ENCODE measurements at places on chromosomes 12 and 14. TPM values are rescaled to one million over a fixed set of nuclear protein-coding genes. Genes with fewer than 3 reads are reported as not detected.

GRCh38 chr12:1918081-1918883 lies at the start of gene CACNA2D4:
Gene CACNA2D4 (minus strand): TSS chr12:1918652. CDS start chr12:1918473, 179 bp downstream.
- peaks cover 7% of the 10 kb centered on the region for H3K27me3 ChIP-seq
- H3K36me3 ChIP-seq: no peaks in the 10 kb centered on the region
- H3K4me3 ChIP-seq: peak within 1 kb of the TSS; percentile 28
- DNase-seq: peak; percentile 22
- H3K4me1 ChIP-seq: peaks cover 7% of the 10 kb centered on the region
- H3K27ac ChIP-seq: peak within 1 kb of the TSS; percentile 77

DNA sequence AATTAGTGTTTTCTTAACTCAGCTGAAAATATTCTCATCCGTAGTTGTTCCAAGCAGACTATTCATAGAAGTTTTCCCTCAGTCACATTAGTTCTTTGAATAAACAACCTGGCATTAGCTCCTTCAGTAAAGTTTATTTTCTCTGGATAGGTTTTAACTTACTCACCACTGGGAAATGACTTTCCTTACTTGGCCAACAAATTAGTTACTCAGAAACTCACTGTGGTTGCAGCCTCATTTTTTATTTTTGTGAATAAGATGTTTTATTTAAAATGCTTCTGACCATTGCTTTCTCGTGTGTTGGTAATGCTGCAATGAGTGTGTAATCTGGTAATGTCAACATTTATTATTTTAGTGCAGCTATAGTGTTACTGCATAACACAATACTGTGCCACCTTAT lies 74.9 kb downstream of the NOVA1 start:
- H3K4me1 ChIP-seq: no peaks in the 10 kb centered on the region
- H3K27me3 ChIP-seq: no peaks in the 10 kb centered on the region
- no peak overlapping the region for H3K4me3 ChIP-seq
- H3K36me3 ChIP-seq: no peaks in the 10 kb centered on the region
- no peak for DNase-seq

The KRT86 gene
- not detected for total RNA-seq

The GPR135 gene
- total RNA-seq: 0.89 TPM

DNA sequence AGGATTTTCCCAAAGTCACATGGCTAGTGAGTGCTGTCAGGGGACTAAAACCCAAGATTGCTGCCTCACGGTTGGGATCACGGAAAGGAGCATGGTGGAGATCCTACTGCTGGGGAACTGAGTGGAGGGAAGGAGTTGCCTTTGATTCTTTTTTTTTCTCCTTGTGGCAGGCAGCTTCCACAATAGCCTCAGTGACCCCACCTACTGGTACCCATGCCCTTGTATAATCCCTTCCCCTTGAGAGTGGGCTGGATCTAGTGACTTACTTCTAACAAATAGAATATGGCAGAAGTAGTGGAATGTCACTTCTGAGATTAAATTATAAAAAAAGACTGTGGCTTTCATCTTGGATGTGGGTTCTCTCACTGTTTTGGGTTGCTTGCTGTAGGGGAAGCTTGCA lies 135.7 kb downstream of the DICER1 start:
- H3K36me3 ChIP-seq: no peaks in the 10 kb centered on the region
- no peak overlapping the region for H3K4me3 ChIP-seq
- H3K4me1 ChIP-seq: peaks cover 8% of the 10 kb centered on the region
- DNase-seq: no peak
- no peaks in the 10 kb centered on the region for H3K27me3 ChIP-seq
- H3K27ac ChIP-seq: no peak overlapping the region

The REP15 gene
- total RNA-seq: 8.7 TPM

DNA sequence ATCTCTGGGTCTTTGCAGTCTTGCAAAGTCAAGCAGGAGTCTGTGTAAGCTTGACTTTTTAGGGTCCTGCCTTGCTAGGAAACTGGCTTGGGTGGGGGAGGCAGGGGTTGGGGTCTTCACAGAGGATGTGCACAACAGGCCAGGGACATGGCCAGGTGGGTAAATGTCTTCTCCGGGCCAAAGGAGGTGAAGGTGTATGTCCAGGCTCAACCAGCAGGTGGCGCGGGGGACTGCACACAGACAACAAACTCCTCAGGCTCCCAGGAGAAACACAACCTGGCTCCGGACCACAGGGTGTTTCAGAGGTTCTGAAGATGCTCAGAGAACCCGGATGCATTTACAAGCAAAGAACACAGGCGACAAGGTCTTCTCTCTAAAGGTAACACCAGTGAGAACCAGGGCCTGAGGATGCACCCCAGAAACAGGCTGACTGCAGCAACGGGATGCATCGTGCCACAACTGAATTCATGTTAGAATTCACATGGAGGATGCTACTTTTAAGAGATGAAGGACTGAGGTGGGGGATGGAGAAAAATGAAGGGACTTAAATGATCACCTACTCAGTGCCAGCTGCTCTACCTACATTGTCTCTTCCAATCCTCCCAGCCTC lies 56.0 kb downstream of the PLEKHG3 start:
- H3K4me3 ChIP-seq: no peak overlapping the region
- peak; percentile 70 for DNase-seq
- no peak overlapping the region for H3K27ac ChIP-seq
- peaks cover 48% of the 10 kb centered on the region for H3K4me1 ChIP-seq
- H3K27me3 ChIP-seq: no peaks in the 10 kb centered on the region

DNA sequence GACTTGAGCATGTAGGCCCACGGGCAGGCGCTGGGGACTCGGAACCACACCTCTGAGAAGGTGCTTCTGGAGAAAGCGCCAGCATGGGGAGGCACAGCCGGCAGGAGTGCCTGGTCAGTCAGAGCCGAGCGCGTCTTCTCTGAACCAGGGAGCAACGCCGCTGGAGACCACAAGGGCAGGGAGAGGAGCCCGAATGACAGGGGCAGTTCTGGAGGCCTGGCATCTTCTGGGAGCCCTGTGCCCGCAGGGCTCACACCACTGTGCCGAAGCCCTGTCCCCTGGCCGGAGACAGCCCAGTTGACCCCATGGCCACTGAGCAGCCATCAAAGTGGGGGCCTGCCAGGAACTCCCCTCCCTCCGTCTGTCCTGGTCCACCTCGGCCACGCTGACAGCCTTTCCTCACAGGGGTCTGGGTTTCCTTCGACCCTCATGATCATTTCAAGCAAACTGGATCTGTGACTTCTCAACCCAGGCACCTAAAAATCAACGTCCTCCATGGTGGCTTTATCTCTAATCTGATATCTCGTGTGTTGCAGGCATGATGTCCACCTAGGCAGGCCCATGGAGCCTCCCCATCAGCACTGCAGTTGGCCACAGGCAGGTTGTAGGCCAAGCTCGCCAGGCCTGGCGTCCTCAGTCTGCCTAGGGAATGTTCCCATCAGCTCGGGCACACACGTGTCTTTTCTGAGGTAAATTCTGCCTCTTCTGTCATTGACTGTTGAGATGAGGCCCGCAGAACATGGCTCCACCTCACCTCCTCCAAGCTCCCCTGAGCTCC lies 299.3 kb upstream of the RTL1 start:
- no peaks in the 10 kb centered on the region for H3K4me1 ChIP-seq
- H3K36me3 ChIP-seq: no peaks in the 10 kb centered on the region
- no peaks in the 10 kb centered on the region for H3K27me3 ChIP-seq

- H3K27ac ChIP-seq: no peak overlapping the region
- H3K27me3 ChIP-seq: no peaks in the 10 kb centered on the region
Measured at GRCh38 chr12:95497031-95497430, 23.1 kb downstream of the METAP2 start.

GRCh38 chr12:19186722-19187661 lies 57.5 kb downstream of the PLEKHA5 start:
- H3K27ac ChIP-seq: no peak overlapping the region
- peaks cover 67% of the 10 kb centered on the region for H3K4me1 ChIP-seq
- DNase-seq: peak; percentile 78
- no peaks in the 10 kb centered on the region for H3K27me3 ChIP-seq
- no peak overlapping the region for H3K4me3 ChIP-seq

DNA sequence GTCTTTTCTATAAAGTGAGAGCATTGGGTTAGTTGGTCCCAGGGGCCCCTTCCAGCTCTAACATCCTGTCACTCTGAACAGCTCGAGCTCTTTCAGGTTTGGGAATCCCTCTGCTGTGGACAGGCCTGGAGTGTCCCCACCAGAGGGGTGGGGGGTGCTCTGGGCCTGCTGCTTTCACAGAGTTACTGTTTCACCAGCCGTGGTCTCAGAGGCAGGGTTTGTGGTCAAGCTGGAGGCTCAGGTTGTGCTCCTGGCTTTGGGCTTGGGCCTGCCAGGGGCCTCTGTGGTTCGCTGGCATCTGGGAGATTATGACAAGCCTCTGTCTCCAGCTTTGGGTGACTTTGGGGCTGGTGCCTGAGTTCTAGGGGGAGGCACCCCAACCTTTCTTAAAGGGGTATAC lies 59.6 kb downstream of the FBXL14 start:
- H3K27ac ChIP-seq: no peak overlapping the region
- no peaks in the 10 kb centered on the region for H3K36me3 ChIP-seq
- DNase-seq: no peak
- H3K4me3 ChIP-seq: no peak overlapping the region

GRCh38 chr12:121124402-121125109 lies 8.1 kb upstream of the P2RX7 start:
- H3K27me3 ChIP-seq: no peaks in the 10 kb centered on the region
- peaks cover 26% of the 10 kb centered on the region for H3K4me1 ChIP-seq
- no peaks in the 10 kb centered on the region for H3K36me3 ChIP-seq
- no peak overlapping the region for H3K4me3 ChIP-seq
- DNase-seq: no peak

DNA sequence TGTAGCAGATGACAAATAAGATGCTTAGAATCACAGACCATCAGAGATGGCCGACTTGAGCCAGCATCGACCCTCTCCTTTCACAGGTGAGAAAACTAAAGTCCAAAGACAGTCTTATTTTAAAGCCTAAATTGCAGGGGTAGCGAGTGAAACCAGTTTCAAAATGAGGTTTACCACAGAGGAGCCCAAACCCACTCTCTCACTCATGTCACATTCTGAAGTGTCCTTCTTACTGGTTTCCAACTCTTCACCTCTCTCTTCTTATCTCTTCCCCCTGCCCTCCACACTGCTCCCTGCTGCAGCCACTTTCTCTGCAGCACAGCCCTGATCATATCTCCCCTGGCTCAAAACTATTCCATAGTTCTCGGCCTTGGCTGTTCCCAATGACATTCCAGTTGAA lies 57.0 kb upstream of the NID2 start:
- H3K27me3 ChIP-seq: no peaks in the 10 kb centered on the region
- no peaks in the 10 kb centered on the region for H3K4me1 ChIP-seq
- no peak overlapping the region for H3K27ac ChIP-seq
- no peaks in the 10 kb centered on the region for H3K36me3 ChIP-seq
- H3K4me3 ChIP-seq: no peak overlapping the region

DNA sequence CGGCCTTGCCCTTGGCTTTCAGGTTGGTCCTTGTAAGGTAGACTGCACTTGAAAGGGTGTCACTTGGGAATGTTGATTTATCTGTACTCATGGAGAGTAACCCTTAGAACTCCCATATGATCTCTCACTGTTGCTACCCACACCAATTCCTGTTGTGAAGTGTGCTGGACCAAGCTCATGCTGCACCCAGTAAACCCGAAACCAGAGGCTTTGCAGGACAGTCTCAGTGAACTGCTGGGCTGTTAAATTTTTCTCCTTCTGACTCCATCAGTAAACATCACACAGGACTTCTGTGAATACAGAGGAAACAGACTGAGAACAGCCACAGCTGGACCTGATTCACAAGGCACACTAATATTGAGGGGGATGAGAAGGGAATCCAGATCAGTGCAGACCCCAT lies 783.0 kb downstream of the TMEM121 start:
- H3K27ac ChIP-seq: no peak overlapping the region
- H3K27me3 ChIP-seq: peaks cover 13% of the 10 kb centered on the region
- DNase-seq: no peak
- H3K4me3 ChIP-seq: no peak overlapping the region
